ENCODE measurements at places on chromosomes 5 and 9. TPM values are rescaled to one million over a fixed set of nuclear protein-coding genes. Genes with fewer than 3 reads are reported as not detected.

GRCh38 chr5:169772688-169773087, 135.6 kb downstream of the DOCK2 start:
- no peaks in the 10 kb centered on the region for H3K4me1 ChIP-seq
- H3K4me3 ChIP-seq, result no peak overlapping the region
- no peaks in the 10 kb centered on the region for H3K27me3 ChIP-seq
- H3K27ac ChIP-seq, result no peak overlapping the region
- H3K36me3 ChIP-seq, result no peaks in the 10 kb centered on the region

- H3K4me1 ChIP-seq, result no peaks in the 10 kb centered on the region
- no peak overlapping the region for H3K27ac ChIP-seq
- no peak for DNase-seq
Measured at GRCh38 chr5:110625376-110625999, 101.0 kb downstream of the TMEM232 start.

The NCS1 gene
- 26.1 TPM for total RNA-seq

DNA sequence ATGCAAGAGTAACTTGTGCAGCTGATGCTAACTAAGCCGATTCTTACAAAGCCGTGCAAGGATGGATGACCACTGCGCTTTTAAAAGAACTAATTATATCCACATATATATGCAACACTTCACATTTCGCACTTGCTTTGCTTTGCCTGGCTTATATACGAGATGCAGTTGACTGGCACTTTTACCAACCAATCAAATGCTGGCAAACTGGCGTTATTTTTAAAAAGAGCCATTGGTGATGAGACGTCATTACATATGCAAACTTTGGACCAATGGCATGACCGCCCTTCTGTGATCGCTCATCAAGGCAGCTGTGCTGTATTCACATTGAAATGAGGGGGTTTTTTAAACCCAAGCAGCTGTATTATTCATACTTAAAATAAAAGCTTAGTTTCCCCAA, 1147.7 kb upstream of the WWC1 start:
- no peak for DNase-seq
- H3K4me3 ChIP-seq, result no peak overlapping the region
- H3K27ac ChIP-seq, result no peak overlapping the region
- no peaks in the 10 kb centered on the region for H3K36me3 ChIP-seq
- no peaks in the 10 kb centered on the region for H3K27me3 ChIP-seq

DNA sequence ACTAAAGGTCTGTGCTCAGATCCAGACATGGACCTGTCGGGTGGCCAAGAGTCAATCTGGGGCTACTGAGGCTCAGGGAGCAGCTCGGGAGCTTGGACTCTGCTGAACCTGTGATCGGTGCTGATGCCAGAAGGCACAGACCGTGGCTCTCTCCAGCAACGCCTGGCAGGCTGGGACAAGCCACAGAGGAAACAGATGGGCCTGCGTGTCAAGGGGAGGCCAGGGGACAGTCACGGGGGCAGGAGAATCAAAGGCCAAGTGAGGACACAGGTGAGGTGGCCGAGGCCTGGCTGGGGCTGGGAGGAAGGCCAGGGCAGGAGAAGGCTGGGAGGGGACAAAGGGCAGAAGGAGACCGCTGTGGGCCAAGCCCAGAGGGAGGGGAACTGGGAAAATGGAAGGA, 43.4 kb downstream of the EPB41L4B start:
- no peaks in the 10 kb centered on the region for H3K27me3 ChIP-seq
- H3K36me3 ChIP-seq, result no peaks in the 10 kb centered on the region

DNA sequence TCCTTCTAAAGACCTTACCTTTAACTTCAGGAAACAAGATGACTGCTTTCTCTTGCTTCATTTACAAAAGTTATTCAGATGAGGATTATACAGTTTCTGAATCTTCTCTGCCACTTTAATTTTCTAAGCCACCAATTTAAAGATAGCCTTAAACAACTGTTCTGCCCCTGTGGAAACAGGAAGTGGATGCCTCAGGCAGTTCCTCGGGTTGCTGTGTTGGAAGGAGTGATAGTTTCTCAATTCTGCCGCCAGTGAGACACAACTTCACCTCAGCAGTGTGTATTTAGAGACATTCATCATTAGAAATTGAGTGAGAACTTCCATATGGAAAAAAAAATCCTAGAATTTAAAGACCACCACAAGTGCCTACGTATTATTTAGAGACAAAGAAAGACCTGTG, 475.1 kb upstream of the WWC1 start:
- no peak overlapping the region for H3K4me3 ChIP-seq
- H3K27ac ChIP-seq, result no peak overlapping the region
- no peak for DNase-seq
- H3K27me3 ChIP-seq, result no peaks in the 10 kb centered on the region
- no peaks in the 10 kb centered on the region for H3K4me1 ChIP-seq

DNA sequence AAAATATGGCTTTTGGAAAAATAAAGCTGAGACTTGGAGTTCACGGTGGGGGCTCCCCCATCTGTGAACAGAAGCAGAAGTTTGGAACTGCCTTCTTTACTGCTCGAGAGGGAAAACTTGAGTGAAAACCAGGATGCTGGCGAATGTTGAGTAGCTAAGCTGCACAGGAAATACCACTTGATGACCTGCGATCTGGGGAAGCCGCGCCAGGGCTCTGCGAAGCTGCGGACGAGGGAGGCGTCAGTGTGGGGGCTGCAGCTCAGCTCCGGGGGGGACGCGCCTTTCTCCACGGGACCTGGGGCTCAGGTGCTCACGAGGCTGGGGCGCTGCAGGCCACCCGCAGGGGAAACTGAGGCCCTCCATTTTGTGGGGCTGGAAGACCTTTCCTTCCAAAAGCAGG, 62.3 kb downstream of the TENT4A start:
- H3K27me3 ChIP-seq, result no peaks in the 10 kb centered on the region
- H3K4me1 ChIP-seq, result no peaks in the 10 kb centered on the region
- H3K27ac ChIP-seq, result no peak overlapping the region
- no peak overlapping the region for H3K4me3 ChIP-seq
- H3K36me3 ChIP-seq, result no peaks in the 10 kb centered on the region
- DNase-seq, result no peak

The BARHL1 gene
- total RNA-seq, result not detected

GRCh38 chr5:57653636-57654290, 171.2 kb upstream of the ACTBL2 start:
- H3K4me3 ChIP-seq, result no peak overlapping the region
- H3K27ac ChIP-seq, result peak overlapping the region; percentile 87
- H3K36me3 ChIP-seq, result no peaks in the 10 kb centered on the region
- DNase-seq, result no peak
- H3K27me3 ChIP-seq, result no peaks in the 10 kb centered on the region

The STPG3 gene
- total RNA-seq, result not detected

GRCh38 chr9:104775574-104775936, 11.6 kb downstream of the NIPSNAP3B start:
- H3K4me1 ChIP-seq, result no peaks in the 10 kb centered on the region
- no peak overlapping the region for H3K4me3 ChIP-seq
- no peaks in the 10 kb centered on the region for H3K27me3 ChIP-seq
- peak overlapping the region; percentile 88 for H3K27ac ChIP-seq
- peaks cover 8% of the 10 kb centered on the region for H3K36me3 ChIP-seq
- DNase-seq, result no peak

The SLC27A6 gene
- total RNA-seq, result 50.6 TPM

DNA sequence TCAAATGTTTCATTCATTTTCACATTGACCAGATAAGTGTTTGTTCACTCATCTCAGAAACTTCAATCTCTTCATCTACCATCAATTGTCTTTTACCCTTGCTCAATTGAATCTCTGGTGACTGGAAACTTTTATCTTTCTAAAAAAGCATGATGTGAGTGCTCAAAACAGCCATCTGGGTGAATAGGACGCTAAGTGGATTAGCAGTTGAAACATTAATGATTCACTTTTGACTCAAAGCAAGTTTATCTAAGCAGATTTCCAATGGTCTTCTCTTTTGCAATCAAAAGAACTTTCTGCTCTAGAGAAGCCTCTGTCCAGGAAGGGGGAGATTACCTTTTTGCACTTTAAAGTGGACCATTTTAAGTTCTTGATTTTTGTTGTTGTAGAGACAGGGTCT, 22.2 kb downstream of the KLF4 start:
- no peaks in the 10 kb centered on the region for H3K27me3 ChIP-seq
- no peak overlapping the region for H3K27ac ChIP-seq
- peaks cover 13% of the 10 kb centered on the region for H3K4me1 ChIP-seq
- no peak overlapping the region for H3K4me3 ChIP-seq
- H3K36me3 ChIP-seq, result no peaks in the 10 kb centered on the region
- no peak for DNase-seq

DNA sequence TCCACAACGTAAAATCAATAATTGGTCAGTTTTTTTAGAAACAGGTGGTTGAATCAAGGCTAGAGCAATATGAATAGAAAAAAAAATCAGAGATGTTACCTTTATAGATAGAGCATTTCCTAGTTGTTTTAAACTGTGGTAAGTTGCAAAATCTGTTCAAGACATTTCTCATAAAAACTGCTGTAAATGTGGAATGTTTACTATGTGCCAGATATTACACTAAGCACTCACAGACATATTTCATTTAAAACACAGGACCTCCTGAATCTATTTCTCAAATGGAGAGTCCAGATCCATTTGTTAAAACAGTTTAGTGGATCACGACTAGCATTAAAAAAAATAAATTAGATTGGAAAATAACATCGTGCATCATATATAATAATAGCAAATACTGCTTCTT, 570.0 kb upstream of the ZNF608 start:
- no peaks in the 10 kb centered on the region for H3K36me3 ChIP-seq
- no peaks in the 10 kb centered on the region for H3K4me1 ChIP-seq
- H3K27ac ChIP-seq, result no peak overlapping the region
- H3K4me3 ChIP-seq, result no peak overlapping the region
- DNase-seq, result no peak

- no peaks in the 10 kb centered on the region for H3K27me3 ChIP-seq
- no peak overlapping the region for H3K4me3 ChIP-seq
- H3K27ac ChIP-seq, result no peak overlapping the region
Measured at GRCh38 chr9:98786750-98787510, 9.4 kb downstream of the ANKS6 start.

DNA sequence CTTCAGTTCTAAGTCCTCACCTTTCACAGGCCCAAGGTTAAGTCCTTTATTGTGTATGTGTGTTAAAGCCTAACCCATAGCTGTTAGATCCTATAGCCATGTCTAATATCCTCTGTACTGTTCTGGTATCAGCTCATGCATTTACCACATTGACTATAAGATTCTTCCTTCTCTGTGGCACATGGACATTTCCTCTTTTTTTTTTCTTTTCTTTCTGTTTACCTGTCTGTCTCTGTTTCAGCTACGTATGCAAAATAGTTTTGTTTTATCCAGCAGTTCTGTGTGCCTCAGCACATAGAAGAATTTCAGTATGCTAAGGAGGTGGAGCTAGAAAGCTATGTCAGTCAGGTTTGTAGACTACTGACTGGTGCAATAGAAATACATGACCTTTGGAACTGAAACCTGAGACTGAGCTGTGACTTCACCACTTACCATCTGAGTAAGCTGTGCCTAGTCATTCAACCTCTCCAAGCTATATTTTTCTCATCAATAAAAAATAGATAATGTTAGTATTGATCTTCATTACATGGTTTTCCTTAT, 155.6 kb upstream of the VLDLR start:
- no peaks in the 10 kb centered on the region for H3K4me1 ChIP-seq
- no peak overlapping the region for H3K27ac ChIP-seq
- no peak for DNase-seq
- H3K27me3 ChIP-seq, result no peaks in the 10 kb centered on the region
- no peaks in the 10 kb centered on the region for H3K36me3 ChIP-seq

DNA sequence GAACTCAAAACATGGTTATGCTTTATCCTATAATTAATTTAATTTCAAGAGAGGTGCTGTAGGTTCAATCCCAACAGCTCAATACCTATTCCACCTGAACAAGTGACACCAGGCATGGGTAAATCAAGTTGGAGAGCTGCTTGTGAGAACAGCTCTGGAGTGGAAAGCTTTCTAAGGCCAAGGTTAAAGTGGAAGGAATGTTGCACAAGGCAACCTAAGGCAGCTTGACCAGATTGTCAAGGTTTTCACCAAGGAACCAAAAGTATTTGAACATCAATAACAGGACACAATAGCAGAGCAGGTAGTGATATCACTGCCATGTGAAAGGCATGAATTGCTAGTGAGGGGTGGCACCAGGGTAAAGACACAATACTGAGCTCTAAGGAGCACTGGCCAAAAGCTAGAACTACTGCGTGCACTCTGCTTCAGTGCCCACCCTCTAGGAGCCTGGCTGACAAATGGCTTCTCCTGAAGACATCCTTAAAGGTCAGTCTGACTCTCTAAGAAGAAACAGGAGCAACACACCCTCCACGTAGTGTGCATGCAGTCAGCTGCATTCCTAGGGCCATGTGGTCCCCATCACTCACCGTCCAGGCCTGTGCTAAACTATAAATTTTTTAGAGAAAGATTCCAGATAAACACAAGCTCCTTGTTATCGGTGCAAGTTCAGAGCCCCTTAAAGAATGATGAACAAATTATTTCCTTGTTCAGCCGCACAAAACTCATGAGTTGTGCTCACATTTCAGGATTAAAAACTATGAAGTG, 677.7 kb upstream of the KLF4 start:
- DNase-seq, result no peak
- H3K27me3 ChIP-seq, result no peaks in the 10 kb centered on the region
- no peaks in the 10 kb centered on the region for H3K36me3 ChIP-seq
- H3K4me3 ChIP-seq, result no peak overlapping the region
- no peaks in the 10 kb centered on the region for H3K4me1 ChIP-seq

Measured in right atrium auricular region (tissue), 2 donors.